ENCODE measurements at places on chromosomes 4 and X.

GRCh38 chr4:117425636-117426035, 340.3 kb upstream of the TRAM1L1 start:
- DNase-seq = no peak

DNA sequence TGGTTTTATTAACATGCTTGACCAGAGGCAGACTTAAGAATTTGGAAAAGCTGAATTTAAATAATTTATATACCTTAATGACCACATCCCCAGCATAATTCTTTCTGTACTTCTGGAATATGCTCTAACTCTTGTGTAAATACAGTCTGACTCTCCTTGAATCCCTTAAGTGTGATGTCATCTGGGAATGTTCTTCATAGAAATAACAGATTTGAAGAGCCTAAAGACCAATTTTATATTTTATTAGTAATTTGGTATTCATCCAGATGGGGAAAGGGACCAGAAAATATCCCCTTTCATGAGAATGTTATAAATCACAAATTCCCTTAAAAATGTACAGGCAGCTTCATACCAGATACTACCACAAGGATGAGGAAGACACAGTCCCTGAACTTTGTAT, 58.3 kb downstream of the KCNIP4 start:
- DNase-seq = no peak

DNA sequence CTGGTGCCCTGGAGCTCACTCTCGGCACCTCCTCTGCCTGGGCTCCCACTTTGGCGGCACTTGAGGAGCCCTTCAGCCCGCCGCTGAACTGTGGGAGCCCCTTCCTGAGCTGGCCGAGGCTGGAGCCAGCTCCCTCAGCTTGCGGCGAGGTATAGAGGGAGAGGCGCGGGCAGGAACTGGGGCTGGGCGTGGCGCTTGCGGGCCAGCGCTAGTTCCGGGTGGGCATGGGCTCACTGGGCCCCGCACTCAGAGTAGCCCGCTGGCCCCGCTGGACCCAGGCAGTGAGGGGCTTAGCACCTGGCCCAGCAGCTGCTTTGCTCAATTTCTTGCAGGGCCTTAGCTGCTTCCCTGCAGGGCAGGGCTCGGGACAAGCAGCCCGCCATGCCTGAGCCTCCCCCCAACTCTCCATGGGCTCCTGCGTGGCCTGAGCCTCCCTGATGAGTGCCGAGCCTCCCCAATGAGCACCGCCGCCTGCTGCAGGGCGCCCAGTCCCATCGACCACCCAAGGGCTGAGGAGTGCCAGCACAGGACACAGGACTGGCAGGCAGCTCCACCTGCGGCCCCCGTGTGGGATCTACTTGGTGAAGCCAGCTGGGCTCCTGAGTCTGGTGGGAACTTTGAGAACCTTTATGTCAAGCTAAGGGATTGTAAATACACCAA, 26.7 kb upstream of the FAM90A26 start:
- no peak for DNase-seq

GRCh38 chr4:83328521-83329187, 6.0 kb downstream of the HPSE start:
- no peak for DNase-seq

DNA sequence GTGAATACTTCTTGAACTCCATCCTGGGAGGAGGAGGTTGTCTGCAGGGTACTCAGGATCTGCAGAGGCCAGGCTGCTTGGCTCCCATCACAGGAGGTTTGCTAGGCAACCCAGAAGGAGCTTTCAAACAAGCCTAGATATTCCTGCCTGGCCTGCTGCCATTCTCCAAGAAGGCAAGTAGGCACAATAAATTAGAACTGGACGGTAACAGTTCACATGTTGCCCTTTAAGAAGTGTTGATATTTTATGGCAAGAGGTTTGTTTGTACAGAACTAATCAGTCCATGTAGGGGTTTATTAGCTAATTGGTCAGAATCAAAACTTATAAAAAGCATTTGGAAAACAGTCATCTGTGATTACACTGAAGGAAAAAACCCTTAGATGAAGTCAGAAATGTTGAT, 39.3 kb downstream of the SYNPO2 start:
- DNase-seq = no peak

DNA sequence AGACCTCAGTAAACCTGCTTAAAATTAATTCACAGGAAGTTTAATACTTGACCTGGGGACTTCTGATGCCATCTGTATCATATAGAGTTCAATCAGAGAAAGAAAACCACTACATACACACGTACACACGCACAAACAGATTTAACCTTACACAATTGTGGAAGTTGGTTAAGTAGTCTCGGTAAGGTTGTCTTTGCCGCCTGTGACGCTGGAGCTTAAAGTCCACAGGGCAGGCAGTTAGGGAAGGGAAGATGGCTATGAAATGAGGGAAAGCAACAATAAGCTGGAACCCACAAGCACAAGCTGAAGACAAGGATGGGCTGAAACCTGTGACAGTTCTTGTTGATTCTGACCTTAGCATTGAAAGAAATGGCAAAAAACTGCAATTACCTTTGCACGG, 41.7 kb upstream of the TSPAN7 start:
- DNase-seq = no peak

- DNase-seq = no peak
These were observed 84.9 kb downstream of the GAB1 start for GRCh38 chr4:143421609-143422008.

DNA sequence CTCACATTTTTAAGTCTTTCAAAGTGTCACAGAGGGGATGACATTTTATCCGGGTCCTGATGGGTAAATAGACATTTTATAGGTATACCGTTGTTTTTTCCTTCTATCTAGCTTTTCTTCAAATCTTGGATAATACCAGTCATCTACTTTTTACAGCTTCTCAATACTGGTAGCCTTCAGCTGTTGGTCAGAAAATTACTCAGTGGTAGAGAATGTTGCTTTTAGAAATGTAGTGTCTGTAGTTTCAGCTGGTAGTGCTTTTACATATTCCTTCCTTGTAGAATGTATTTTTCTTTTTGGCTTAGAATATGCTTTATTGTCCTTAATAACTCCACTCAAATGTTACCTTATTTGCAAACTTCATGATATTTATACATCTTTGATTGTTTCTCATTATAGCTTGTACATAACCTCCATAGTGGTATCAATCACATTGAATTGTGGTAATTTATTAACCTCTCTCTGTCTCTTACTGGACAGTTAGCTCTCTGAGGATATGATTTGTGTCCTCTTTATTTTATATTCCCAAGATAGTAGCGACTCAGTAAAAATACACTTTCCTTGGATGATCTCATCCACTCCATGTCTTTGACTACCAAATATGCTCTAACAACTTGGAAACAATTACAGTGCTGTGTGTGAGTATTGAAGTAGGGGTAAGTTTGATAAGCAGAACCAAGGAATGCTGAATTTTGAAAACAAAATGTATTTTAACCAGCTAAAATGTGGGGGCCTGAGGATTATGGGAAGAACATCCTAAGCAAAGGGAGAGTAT, 53.8 kb downstream of the RAP1GDS1 start:
- peak; percentile 4 for DNase-seq

- DNase-seq = no peak
These were observed 366.5 kb downstream of the MID1IP1 start for GRCh38 chrX:39167791-39168190.

- no peak for DNase-seq
These were observed 702 bp upstream of the CDKN2AIP start for GRCh38 chr4:183443655-183444213.

GRCh38 chr4:127246963-127247952, 385.5 kb upstream of the INTU start:
- no peak for DNase-seq

GRCh38 chr4:182233310-182234090, 9.7 kb upstream of the TENM3 start:
- DNase-seq = no peak

DNA sequence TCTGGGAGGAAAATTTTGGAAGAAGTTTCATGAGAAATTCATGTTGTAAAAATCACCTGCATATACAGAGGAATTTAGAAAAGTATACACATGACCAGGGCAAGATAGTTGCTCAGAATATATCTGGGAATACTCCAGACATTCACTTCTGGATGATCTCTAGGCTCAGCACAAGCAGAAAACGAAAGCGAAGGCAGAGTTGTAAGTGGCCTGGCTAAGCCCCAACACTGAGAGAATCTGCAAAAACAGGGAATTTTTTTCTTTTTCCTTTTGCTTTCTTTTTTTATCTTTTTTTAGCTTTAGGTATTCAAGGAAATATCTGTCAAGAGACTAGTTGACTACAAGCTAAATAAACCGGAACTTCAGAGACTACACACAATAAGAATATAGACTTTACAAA, 207.2 kb downstream of the FGF13 start:
- no peak for DNase-seq

DNA sequence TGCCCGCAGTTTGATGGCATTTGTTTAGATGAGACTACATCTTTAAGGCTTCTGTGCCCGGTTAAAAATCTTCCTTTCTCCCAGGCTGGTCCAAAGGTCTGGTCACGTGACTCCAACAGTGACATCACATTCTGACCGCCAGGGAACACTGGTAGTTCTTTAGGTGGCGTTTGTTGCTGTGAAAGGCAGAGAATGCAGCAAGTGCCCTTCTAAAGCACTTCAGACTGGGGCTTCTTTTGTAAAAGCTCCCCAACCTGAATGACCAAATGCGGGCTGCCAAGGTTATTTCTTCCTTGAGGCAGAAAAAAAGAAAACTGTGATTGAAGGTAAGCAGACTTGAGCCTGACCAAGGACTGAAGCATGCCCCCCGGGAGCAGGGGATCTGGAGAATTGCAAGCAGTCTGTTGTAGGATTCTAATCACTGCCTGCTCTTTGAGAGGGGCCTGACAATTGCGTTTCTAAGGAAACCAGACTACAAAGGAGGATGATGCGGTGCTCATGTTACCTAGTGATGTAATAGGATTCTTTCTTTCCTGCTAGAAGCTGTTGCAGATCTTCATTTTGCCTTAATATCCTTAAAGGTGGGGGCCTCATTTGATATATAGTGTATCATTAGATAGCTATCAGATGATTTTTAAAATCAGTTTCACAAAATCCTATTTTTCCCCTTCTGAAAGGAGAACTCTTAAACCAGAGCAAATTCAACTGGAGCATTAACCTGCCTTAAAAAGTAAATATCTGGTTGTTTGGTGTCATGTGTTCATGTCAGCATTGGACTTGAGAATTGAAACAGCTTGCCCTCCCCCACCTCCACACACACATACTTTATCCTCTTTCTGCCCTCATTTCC, 133.1 kb downstream of the AKAP4 start:
- no peak for DNase-seq

DNA sequence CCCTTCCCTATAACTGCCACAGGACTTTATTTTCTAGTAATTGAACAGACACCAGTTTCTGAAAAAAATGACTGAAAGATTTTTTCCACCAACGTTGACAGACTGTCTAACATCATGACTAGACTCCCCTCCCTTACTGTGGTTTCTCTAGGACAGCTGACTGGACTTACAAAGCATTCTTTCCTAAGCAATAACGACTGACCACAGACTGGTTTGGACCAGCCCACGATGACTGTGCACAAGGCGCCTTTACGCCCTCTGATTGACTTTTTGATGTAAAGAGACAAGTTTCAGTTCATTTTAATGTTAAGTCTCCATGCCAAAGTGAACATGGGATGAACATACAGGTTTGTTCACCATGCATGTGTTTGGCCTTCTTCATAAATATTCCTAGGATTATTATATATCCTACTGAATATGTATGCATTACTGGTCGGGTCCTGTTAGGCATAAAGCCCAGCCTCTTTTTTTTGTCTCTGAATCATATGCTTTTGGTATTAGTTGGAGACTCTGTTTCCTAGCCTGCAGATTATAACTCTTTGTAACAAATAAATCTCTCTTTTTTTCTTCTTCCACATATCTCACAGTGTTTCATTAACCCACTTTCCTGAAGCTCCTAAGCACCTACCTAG, 50.5 kb upstream of the UGT2B4 start:
- peak; percentile 65 for DNase-seq

DNA sequence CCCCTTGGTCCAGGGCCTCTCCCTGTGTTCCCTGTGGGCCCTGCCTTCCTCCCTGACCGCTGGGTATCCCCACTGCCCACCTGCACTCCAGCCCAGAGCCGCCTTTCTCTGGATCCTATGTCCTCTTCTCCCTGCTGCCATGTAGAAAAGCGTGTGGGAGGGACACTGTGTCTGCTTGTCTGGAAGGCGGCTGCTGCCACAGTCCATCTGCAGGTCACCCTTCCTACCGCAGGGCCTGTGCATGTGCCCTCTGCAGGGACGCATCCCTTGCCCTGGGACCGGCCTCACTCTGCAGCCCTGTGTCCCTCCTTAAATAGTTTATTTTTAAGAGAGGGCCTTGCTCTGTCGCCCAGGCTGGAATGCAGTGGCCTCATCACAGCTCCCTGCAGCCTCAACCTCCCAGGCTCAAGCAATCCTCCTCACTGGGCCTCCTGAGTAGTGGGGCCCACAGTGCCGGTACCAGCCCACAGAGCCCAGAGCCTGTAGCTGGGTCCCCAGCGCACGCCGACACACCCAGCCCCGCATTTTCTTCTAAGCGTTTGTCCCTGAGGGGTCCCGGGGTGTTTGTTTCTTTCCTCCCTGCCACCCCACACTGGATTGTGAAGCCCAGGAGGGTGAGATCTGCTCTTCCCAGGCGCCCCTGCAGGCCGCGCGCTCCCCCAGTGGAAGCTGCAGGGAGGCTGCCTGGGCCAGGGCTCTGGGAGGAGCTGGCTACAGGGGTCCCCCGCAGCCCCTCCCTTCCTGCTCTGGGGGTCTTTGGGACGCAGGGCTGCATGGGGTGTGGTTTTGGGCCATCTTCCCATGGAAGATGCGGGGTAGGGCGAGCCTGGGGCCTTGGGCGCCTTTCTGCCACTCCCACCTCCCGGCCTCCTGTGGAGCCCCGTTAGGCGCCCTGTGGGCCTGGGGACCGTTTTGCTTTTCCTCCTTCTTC, 12.8 kb upstream of the NAT8L start:
- DNase-seq = no peak

DNA sequence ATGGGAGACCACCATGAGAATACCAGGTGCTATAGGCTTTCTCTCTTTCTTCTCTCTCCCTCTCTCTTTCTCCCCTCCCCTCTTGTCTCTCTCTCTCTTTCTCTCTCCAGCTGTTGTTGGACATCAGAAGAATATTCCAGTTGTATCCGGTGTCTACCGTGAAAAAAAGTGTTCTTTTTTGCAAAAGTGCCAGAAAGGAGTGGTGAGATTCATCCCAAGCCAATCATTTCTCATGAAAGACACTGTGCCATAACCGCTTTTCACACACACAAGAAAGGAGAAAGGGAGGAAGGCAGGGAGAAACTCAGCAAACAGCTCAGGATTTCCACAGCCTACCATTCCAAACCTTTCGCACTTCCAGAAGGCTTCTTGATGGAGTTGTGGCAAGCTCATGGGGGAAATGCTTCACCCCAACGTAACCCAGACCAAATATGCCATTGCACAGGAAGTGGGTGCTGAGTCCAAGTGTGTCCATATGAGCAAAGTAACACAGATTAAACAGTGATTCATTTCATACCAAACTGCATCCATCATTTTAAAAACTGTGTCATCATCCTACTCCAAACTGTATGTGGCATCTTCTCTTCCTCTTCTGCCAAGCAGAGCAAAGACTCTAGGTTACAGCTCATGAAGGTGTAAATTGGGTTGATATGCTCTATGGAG, 224.0 kb downstream of the APBB2 start:
- peak; percentile 97 for DNase-seq

- DNase-seq = no peak
These were observed 3.2 kb upstream of the ASMTL start for GRCh38 chrX:1455948-1456280.

- no peak for DNase-seq
These were observed 316.7 kb downstream of the RPA4 start for GRCh38 chrX:97200454-97200853.

GRCh38 chr4:97507587-97508245, 635.6 kb downstream of the STPG2 start:
- DNase-seq = no peak
